ENCODE measurements at places on chromosomes 5 and 9.
A peak's percentile ranks its signal among the peaks of the same experiment; 100 is the strongest.

- peak; percentile 84 for DNase-seq
These were observed 15.5 kb downstream of the TYRP1 start for GRCh38 chr9:12708562-12709298.

DNA sequence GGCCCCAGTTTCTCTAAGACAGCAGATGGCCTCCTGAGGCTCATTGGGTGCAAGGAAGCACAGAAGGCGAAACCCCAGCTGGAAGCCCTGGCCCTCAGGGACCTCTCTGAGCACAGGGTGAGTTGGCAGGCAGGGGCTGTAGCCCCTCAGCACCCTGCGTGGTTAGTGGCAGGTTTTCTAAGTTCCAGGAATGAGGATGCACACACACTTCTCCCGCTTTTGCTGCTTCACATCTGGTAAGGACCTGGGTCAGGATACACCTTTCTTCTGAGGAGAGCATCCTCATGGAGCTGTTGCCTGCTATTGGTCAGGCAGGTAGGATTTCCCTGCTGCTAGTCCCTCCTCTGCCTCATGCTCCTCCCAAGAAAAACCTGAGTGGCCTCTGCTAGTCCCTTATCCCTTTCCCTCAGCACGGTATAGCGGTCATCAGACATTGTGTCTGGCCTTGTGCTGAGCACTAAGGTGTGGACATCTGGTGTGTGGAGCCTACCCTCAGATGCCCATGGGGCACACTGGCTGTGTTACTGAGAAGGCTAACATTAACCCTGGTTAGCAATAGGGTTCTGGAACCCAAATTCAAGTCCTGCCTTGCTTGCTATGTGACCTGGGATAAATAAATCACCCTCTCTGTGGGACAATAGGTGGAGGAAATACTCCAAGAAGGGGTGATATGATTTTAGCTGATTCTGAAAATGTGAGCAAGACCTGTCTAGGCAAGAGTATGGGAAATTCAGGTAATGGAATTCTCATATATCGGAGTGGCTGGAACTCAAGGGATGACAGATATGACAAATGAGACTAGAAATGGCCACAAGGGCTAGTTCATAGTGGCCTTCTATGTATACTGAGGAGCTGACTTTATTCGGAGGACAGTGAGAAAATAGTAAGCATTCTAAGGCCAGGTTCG, 1.6 kb downstream of the SLC22A4 start:
- peak; percentile 18 for DNase-seq

DNA sequence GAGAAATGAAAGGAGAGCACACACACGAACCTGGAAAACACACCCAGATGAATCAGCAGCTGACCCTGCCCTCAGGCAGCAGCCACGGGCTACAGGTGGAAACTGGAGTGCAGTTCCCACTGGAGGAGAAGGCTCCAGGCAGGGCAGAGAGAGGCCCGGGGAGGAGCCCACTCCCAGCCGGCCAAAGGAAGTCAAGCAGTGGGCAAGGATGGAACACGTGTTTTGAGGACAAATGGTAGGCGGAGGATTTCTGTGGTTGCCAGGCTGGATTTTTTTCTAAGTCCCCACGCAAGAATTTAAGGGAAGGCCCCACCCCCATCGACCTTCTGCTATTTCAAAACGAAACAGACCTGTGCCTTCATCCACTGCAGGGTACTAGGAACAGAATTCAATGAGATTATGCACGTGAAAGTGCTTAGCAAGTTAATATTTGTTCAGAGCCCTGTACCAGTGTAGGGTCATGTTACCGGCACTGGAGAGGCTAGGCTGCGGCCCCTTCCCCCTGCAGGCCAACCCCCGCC, 6.8 kb downstream of the EPB41L4B start:
- DNase-seq: no peak

- no peak for DNase-seq
These were observed 1.3 kb upstream of the DMRT3 start for GRCh38 chr9:974996-975739.

- DNase-seq: no peak
These were observed 48.8 kb upstream of the CDH10 start for GRCh38 chr5:24693609-24694008.

Data from mesenchymal stem cell (in vitro differentiated cells and primary cell).